ENCODE measurements at places on chromosomes 5 and 9.

- no peak for DNase-seq
Observed at GRCh38 chr5:154486427-154486866, 8.4 kb upstream of the HAND1 start.

- DNase-seq, result no peak
Observed at GRCh38 chr5:102600964-102601363, 102.2 kb upstream of the SLCO6A1 start.

DNA sequence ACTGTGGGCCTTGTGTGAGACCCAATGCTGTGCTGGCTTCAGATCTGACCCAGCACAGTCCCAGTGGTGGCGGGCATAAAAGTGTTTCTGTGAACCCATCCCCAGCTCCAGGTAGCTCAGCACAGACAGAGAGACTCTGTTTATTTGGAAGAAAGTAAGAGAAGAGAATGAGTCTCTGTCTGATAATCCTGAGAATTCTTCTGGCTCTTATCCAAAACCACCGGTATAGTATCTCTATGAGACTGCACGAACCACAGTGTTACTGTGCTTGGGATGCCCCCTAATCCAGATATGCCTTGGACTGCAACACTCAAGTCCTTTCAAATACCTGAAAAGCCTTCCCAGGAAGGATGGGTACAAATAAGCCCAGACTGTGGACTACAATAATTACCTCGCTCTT lies 1660.8 kb upstream of the ACO1 start:
- DNase-seq, result no peak

DNA sequence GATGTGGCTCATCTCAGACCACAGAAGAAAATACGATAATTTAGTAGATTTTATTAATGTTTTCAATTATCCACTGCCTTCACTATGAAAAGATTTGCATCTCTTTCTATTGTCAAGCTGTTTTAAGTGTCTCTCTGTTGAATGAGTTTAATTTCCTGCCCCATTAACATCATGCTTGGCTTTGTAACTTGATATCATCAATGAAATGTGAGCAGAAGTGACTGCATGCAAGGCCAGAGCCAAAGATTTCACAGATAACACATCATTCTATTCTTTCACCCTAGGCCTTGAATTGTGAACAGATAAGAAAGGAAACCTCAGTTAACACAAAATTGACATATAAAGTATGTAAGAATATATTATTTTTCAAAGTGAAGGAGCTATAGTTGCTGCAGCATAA lies 986.4 kb upstream of the CDH18 start:
- no peak for DNase-seq

DNA sequence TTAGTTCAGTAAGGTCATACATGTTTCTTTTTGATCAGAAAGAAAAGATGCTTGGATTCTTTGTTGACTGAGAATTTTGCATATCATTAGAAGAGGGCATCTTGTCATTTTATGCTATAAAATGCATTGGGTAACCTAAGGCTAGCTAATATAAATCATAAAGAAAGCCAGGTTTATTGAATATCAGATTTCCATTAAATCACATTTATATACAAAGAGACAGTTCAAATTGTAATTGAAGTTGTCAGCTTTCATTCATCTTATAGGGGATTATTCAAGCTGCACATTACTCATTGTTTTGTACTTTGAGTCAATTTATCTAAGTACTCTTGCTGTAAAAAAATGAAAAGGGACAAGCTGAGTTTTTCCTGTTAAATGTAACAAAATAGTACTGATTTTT lies 259.1 kb upstream of the CDH12 start:
- DNase-seq, result no peak

All from head of caudate nucleus (tissue), 42 donors.